ENCODE measurements at places on chromosomes 12 and 14.

GRCh38 chr12:46269429-46270241, 792 bp upstream of the SLC38A1 start:
- DNase-seq: peak; percentile 34

GRCh38 chr14:105806568-105806967, 280.2 kb downstream of the TMEM121 start:
- no peak for DNase-seq

GRCh38 chr12:71639341-71639760, 24.3 kb downstream of the ZFC3H1 start:
- no peak for DNase-seq

GRCh38 chr12:1593174-1594005, 991 bp downstream of the FBXL14 start:
- DNase-seq: peak; percentile 39

DNA sequence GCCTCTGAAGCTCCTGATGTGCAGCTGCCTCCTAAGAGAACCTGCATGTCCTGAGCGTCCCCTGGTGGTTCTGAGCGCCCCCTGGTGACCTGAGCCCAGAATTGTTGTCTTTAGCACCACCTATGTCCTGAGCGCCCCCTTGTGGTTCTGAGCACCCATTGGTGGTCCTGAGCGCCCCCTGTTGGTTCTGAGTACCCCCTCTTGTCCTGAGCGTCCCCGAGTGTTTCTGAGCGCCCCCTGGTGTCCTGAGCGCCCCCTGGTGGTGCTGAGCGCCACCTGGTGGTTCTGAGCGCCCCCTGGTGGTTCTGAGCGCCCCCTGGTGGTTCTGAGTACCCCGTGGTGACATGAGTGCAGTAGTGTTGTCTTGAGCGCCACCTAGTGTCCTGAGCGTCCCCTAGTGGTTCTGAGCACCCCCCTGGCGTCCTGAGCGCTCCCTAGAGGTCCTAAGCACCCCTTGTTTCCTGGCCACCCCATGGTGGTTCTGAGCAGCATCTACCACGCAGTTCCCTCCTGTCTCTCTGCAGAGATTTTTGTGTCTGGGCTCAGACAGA, 782.5 kb downstream of the TMEM121 start:
- DNase-seq: peak; percentile 68

GRCh38 chr14:95979339-95980042, 59.7 kb upstream of the C14orf132 start:
- DNase-seq: no peak

- DNase-seq: no peak
Measured at GRCh38 chr14:50822501-50823042, 8.4 kb downstream of the NIN start.

GRCh38 chr14:20682435-20683124, 1.8 kb upstream of the RNASE4 start:
- peak; percentile 55 for DNase-seq
